Esophagus squamous epithelium (tissue), 5 donors: ENCODE measurements at places on chromosomes 5 and 9.

- no peak for DNase-seq
Measured at GRCh38 chr9:4581861-4582565, 80.1 kb upstream of the PLPP6 start.

- no peak for DNase-seq
Measured at GRCh38 chr9:97808972-97809371, 44.1 kb upstream of the FOXE1 start.

DNA sequence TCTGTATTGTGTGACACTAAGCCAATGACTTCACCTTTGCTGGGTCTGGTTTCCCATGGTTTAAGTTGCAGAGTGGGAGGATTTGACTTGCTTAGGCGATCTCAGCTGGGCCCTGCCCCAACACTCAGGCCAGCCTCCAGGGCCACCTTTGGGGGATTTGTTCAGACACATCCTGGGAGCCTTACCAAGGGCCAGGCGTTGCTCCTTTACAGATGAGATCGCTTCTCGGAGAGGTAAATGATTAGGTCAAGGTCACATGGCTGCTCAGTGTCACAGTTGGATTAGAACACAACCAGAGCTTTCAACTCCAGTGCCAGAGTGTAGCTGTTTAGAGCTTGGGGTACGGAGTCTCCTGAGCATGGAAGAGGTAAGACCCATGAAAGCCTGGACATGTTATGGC, 57.5 kb downstream of the COL27A1 start:
- DNase-seq = no peak

DNA sequence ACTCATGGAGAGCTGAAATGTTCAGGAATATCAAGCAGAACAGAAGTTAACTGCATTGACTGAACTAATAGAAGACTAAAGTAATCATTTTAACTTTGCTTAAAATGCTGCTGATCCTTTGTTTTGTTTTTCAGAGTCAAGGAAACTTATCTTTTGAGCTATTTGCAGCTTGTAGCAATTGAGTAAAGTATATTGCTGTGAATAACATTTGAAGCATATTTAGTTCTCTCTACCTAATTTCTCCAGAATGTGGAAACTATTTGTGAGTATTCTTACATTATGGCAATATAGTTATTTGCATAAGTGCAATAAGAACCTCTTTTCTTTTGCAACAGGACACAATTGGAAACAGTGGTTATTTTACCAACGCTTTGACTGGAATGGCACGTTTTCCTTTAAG, 5.3 kb upstream of the SOX30 start:
- DNase-seq = no peak

DNA sequence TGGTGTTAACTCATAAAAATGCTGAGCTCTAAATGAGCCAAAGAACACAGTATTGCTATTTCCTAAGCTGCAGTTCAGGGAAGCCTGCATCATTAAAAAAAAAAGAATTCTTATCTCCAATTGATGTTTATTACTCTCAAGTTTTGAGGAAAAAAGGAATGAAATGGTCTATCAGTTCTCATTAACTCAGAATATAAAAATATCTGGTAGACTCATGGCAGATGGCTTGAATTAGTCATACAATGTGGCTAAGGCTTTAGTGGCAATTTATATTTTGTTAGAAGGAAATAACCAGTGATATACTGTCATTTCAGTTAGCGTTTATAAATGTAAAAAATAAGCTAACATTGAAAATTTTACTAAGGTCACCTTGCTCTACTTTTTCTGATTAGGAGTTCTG, 1403.4 kb upstream of the C9orf72 start:
- DNase-seq = no peak

DNA sequence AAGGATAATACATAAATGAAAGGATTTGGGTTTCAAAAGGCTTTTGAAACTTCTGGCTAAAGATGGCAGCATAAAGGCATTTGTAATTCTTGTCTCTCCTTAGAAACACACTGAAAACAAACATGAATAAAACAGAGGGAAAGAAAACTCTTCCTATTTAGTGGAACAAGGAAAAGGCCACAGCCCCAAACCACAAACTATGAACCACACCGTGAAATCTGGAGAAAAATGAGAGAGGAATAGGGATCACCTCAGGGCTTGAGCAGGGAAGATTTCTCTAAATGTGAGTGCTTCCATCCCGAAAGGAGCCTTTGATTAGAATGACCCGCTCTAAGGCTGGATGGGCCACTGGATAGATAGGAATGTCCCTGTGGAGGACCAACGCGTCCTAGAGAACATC, 119.6 kb downstream of the SEC61B start:
- DNase-seq = no peak

- no peak for DNase-seq
Measured at GRCh38 chr5:111227226-111227782, 3.1 kb downstream of the CAMK4 start.

DNA sequence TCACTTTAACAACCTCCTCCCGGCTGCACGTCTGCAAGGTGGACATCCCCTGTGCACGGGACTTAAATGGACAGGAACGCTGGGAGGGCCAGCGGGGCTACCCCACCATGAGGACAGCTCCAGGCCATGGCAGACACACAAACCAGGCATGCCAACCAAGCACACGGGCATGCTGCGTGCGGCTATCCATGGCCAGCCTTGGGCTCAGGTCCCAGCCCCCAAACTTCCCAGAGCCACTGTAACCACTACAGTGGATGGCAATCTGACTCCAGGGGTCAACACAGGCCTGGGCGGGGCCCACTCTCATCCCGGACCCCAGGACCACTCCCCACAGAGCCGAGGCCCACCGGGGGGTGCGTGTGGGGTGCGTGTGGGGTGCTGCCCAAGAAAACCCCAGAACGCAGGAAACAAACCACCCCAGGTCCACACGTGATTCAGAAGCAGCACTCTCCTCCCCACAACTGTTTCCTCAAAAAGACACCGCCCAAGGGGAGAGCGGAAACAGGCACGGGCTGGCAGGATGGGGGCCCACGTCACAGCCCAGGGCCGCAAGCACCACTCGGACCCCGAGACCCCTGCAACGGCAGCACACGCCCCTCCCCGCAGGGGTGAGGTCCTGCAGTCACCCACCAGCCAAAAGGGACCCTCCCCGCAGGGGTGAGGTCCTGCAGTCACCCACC, 7.4 kb downstream of the SLC12A7 start:
- no peak for DNase-seq

DNA sequence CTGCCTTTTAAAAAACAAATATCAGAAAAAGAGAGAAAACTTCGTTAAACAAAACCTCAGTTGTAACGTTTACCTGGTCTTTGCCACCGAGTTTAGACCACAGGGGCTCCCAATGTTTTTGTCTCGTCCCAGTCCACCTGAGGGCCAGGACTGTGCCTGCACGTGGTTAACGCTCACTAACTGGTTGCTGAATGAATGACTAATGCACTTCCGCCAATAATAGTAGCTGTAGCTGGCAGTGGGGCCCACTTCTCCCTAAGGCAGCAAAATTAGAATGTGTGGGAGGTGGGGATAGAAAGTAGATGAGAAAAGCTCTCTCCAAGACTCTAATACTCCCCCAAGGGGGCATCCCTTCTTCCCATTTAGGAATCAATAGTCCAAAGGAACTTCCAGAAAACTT, 29.1 kb upstream of the MED27 start:
- DNase-seq = no peak

GRCh38 chr5:159638954-159639559, 277.2 kb upstream of the ADRA1B start:
- DNase-seq = no peak
